ENCODE measurements at places on chromosomes 5 and 9.

DNA sequence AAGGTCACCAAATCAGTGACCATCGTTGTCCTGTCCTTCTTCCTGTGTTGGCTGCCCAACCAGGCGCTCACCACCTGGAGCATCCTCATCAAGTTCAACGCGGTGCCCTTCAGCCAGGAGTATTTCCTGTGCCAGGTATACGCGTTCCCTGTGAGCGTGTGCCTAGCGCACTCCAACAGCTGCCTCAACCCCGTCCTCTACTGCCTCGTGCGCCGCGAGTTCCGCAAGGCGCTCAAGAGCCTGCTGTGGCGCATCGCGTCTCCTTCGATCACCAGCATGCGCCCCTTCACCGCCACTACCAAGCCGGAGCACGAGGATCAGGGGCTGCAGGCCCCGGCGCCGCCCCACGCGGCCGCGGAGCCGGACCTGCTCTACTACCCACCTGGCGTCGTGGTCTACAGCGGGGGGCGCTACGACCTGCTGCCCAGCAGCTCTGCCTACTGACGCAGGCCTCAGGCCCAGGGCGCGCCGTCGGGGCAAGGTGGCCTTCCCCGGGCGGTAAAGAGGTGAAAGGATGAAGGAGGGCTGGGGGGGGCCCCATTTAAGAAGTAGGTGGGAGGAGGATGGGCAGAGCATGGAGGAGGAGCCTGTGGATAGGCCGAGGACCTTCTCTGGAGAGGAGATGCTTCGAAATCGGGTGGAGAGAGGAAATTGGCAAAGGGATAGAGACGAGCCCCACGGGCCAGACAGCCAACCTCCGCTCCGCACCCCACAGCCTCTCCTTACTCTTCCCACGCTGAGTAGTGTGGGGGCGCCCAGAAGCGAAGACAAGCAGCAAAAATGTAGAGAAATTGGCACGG lies 1.7 kb downstream of the RXFP3 start:
- DNase-seq = no peak

GRCh38 chr9:114785866-114786650 lies 19.8 kb downstream of the TNFSF15 start:
- no peak for DNase-seq

- no peak for DNase-seq
Measured at GRCh38 chr5:15010936-15011335, 139.4 kb upstream of the ANKH start.

DNA sequence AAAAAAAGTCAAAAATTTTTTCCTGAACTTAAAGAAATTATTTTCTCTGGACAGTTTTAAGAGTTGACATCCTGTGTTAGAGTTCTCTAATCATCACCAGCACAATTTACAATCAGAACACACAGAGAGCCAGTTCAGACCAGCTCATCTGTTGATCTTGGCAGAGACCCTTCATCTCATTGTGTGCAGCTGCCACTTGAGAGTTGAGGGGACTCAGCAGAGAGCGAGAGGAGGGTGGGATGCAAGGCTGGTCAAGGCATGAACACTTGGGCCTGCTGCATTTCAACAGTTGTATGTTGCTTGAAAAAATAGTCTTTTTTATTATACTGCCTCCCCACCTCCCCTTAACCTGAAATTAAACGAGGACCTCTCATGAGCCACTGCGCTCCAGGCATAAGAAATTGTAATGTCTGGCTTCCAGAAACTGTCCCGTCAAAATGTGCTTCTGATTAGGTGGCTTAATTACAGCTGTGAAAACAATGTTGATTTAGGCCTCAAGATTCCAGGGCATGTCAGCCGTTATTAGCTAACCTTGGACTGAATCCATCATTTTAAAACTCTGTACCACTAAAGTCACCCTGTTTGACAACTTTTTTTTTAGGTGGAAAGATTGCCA lies 383.6 kb downstream of the CCDC171 start:
- DNase-seq = no peak

GRCh38 chr9:86912210-86912609 lies 35.1 kb downstream of the GAS1 start:
- DNase-seq = no peak

- peak; percentile 87 for DNase-seq
Measured at GRCh38 chr5:39283231-39283818, 64.0 kb upstream of the FYB1 start.

GRCh38 chr9:123796618-123797484 lies 133.1 kb downstream of the DENND1A start:
- peak; percentile 24 for DNase-seq

DNA sequence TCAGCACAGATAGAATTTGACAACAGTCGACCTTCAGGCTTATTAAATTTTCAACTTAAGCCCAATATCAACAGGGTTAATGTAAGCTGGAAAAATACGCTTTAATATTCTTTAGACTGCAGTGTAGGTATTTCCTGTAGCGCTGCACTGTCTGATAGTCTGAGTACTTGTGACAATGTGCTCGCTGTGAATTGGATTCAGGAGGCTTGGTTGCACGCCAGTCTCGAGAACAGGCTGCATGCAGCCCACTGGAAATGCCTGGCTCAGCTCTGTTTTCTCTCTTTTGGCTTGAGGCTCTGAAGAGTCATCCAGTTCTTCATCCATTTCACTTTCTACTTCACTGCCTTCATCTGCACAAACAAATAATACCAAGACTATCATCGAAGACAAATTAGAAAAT lies 300.9 kb downstream of the RFX3 start:
- no peak for DNase-seq

DNA sequence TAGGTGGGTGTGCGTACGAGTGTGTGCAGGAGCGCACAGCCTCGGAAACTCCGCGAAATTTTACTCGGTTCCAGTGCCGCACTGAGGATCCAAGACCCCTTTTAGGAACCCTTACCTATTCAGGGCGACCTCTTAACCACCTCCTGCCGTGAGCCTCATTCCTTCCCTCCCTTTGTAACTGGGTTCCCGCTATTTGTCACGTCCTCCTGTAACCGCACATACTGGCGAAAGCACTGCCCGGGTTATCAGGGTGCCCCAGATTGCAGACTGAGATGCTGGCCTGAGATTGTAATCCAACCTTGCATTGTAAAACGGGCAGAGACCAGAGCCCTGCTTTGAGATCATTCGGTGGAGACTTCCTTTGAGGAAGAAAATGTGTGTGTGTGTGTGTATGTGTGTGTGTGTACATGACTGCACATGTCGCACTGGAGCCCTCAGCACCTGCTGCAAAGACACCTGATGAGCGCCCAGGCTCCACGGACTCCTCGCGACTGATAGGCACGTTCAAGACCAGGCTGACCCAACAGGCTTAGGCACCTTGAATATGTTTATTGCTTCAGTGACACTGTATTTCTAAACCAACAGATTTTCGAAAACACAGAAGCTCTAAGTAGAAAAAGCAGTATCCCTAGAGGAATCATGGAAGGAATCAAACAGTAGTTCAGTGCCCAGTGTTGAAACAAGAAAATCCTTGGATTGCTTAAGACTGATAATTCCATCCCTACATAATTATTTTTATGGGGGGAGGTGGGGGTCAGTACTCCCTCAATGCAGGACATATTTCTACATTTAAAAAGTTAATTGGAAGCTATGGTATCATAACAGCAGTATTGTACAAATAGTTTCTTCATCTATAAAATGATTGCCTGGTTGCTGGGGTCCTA lies 86.5 kb upstream of the TNFAIP8 start:
- peak; percentile 31 for DNase-seq

- DNase-seq = peak; percentile 52
Measured at GRCh38 chr5:90096415-90097081, 313.0 kb downstream of the CETN3 start.

GRCh38 chr9:4666042-4666699 lies at the start of gene SPATA6L:
TSS of gene SPATA6L (minus strand) at chr9:4666480. CDS start at chr9:4666250, 230 bp downstream.
- DNase-seq = peak; percentile 53

DNA sequence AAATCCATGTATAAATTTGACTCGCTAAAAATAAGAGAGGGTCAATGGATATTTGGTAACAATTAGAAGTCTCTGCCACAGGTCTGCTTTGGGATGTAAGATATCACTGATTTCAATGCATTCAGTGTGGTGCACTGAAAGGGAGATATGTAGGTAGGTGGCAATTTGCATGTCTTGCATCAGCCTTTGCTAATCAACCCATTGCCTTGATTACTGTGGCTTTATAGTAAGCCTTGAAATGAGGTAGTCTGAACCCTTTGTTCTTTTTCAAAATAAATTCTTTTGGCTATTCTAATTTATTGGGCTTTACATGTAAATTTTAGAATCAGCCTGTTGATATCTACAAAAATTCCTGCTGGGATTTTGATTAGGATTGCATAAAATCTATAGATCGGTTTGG lies 15.8 kb upstream of the TBCA start:
- DNase-seq = no peak

DNA sequence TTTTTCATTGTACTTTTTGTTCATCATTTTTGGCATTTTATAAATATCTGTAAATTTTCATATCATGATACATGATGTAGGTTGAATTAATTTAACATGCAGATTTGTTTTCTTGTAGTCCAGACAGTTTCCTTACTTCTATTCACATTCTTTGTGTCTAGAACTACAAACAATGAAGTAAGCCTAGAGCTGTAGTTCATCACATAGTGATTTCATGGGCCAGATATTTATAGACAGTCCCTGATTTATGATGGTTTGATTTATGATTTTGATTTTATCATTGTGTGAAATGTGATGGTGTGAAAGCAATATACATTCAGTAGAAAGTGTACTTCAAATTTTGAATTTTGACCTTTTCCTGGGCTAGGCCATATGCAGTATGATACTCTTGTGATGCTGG lies 139.0 kb downstream of the ARHGEF28 start:
- DNase-seq = no peak

- no peak for DNase-seq
Measured at GRCh38 chr9:131177898-131178297, 52.5 kb downstream of the NUP214 start.

- no peak for DNase-seq
Measured at GRCh38 chr9:274406-274805, 59.7 kb downstream of the DOCK8 start.

- DNase-seq = no peak
Measured at GRCh38 chr5:6849316-6850105, 136.3 kb downstream of the TENT4A start.

DNA sequence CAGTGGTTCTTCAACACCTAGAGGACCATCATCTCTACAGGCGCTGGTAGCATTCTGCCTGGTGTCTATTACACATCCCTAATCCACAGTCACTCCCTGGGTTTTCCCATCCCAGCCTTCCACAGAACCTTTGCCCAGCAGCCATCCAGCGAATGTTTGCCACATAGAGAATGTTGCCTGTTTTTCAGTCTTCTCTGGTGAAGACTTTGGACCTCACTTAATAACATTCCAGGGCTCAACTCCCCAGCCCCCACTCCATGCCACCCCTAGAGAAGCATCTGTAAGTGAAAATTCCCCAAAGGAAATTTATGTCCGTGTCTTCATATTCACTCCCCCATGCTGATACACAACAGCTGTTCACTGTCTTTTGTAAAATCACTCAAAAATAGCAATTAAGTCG lies 249.6 kb downstream of the AOPEP start:
- no peak for DNase-seq

- DNase-seq = no peak
Measured at GRCh38 chr9:91750343-91750742, 199.7 kb downstream of the ROR2 start.

DNA sequence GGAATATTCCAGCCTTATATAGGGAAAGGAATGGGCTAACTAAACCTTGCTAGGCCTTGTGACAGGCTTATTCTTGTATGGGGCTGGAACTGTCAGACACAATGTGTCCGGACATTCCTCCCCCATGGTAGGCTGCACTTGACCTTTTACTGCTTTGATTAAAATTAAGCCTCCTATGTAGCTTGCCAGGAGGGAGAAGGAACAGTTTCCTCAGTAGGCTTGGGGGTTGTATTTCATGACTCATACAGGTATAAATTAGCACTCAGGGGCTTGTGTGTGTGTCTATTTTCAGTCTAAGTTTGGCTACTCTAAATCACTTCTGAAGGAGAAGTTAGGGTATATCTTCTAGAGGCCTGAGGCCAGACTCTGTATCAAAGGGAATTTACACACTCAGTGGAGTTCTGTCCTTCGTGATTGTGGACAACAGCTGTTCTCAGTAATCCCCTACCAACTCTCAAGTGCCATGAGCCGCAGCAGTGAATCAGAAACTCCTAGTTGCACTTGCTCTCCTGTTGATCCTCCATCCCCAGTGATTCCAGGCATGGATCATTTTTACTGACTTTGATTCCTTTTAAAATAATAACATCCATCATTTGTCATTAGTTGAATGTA lies 16.4 kb downstream of the ADAMTS16 start:
- DNase-seq = no peak

DNA sequence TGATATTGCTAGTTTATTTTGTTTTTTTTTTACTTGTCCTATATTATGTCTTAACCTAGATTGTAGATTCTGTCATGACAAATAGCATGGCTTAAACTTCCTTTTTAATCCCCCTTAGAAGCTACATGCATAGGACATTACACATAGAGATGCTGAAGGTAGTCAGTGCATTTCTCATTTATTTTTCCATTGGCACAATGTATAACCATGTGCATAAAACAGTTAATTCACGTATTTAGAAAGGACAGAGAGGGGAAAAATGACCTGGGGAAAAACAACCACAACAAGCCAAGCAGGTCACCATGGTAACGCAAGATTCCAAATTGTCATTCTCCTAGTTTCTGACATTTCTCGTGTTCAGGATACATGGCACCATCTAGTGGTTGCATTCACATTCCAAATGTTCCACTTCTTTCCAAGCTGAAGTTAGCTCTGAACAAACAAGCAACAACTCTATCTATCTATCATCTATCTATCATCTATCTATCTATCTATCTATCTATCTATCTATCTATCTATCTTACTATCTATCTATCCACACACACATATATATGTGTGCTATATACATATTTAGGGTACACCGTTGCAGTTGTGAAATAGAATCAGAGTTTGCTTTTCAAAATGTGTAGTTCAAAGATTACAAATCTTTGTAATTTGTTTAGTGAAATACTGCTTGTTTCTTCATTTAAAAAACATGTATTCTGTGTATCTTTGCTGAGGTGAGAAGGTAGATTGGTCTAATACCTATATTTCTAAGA lies 487.2 kb upstream of the ST8SIA4 start:
- DNase-seq = peak; percentile 45

DNA sequence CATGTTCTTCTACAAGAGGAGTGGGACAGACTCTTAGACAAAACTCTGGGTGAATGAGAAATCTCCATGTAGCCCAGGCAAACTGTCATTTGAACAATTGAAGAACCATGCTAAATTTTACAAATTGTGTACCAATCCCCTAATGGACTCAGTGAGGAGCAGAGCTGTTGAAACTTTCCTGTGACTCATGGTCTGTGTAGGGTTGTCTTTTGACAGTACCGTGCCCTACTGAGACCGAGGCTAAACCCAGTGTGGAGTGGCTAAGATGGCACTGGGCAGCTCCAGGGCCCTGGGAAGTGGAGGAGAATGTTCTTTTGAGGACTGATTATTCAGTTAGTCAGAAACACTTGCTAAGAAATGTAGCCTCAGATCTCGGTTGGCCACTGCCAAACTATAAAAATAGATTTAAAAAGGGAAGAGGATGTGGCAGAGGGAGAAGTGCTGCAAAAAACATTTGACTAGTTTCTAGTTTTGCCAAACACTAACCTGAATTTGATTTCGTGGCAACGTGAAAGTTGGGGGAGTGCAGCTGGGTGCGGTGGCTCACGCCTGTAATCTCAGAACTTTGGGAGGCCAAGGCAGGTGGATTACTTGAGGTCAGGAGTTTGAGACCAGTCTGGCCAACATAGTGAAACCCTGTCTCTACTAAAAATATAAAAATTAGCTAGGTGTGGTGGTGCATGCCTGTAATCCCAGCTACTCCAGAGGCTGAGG lies 24.7 kb downstream of the POU4F3 start:
- DNase-seq = peak; percentile 57

GRCh38 chr5:44372028-44372427 lies 17.2 kb downstream of the FGF10 start:
- no peak for DNase-seq

- DNase-seq = no peak
Measured at GRCh38 chr9:64066736-64067368, 1218.2 kb downstream of the FOXD4L5 start.
